Stimulated activated CD4-positive, alpha-beta T cell treated with anti-CD3 and anti-CD28 coated beads, Interleukin-4, amount 100 ng/mL, for 48 hours (primary cell): ENCODE measurements at places on chromosomes 3 and 15.

DNA sequence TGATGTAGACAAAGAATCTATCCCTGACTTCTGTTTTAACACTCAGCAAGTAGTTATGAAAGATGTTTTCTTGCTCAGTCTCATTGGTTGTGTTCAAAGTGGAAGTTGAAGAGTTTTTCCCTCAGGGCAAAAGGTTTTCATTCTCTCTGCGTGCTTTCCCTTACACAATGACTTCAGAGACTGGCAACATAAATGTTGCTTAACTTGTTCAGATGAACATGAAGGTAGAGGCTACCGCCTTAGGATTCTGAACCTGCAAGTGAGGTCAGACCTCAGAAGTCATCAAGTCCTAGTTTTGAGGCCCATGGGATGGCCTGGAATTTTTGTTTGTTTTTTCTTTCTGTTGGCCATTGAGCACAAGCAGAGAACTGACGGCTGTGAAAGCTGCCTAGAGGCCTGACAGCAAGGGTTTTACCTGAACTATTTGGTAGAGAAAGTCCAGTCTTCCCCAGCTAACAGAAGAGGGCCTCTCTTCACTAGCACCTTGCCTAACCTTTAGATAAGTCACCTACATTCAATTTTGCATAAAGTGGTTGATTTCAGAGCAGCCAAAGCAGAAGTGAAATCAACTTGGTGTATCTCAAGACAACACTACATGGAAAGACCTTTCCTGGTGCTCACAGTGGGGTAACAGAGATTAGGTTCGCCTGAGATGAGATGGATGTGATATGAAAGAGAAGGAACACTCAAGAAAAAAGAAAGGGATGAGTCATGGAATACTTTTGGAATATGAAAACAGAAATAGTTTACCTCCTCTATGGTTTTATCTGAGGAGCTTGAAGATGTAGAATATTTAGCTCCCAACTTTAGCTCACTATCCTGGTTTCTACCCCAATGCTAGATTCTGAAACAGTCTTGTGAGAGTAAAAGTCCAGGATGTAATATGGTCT lies 53.6 kb upstream of the AP4E1 start:
- DNase-seq = no peak

- no peak for DNase-seq
Measured at GRCh38 chr3:180657094-180657493, 22.2 kb downstream of the CCDC39 start.

DNA sequence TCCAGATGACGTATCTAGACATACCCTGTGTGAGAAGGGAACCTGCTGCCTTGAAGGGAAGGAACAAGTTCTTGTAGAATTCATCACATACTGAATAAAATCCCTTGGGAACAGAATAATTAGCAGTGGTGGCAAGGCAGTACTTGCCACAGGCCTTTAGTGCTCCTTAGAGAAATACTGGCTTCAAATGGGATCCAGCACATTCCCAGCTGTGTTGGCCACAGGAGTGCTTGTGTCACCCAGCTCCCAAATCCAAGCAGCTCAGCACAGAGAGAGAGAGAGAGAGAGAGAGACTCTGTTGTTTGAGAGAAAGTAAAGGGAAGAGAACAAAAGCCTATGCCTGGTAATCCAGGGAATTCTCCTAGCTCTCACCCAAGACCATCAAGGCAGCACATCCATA lies 969.0 kb upstream of the ALCAM start:
- DNase-seq = no peak

- peak; percentile 50 for DNase-seq
Measured at GRCh38 chr15:84878504-84878903, 6.0 kb upstream of the SLC28A1 start.

DNA sequence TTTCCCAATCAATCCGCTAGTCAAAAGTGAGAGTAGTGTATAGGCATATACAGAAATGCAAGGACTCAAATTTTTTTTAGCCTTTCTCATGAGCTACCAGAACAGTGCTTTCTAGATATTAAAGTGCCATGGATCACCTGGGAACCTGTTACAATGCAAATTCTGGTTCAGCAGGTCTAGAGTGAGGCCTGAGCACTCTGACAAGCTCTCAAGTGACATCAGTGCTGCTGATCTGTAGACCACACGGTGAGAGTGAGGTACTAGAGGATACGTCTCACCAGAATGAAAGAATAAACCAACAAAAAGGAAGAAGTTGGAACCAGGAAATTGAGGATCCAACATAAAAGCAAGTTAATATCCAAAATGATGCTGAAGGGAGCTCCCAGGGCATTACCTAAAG lies 16.0 kb upstream of the PLA2G4D start:
- no peak for DNase-seq

DNA sequence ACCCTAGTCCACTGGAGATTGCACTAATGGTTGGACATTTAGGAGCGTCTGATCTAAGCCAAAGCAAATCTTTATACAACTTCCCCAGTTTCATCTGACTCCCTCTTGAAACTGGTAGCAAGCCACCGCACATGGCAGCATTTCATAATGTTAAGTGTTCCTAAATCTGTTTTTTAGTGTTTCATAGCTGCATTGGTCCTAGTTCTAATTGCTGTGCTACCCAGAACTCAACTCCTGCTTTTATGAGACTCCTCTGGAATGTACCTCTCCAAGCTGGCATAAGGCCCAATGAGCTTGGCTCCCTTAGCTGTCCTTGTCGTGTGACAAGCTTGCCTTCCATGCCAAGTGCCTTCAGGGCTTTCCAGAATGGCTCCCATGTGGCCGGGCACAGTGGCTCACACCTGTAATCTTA lies 65.3 kb upstream of the FLNB start:
- DNase-seq = no peak

- no peak for DNase-seq
Measured at GRCh38 chr3:10520072-10520471, 14.7 kb upstream of the ATP2B2 start.

DNA sequence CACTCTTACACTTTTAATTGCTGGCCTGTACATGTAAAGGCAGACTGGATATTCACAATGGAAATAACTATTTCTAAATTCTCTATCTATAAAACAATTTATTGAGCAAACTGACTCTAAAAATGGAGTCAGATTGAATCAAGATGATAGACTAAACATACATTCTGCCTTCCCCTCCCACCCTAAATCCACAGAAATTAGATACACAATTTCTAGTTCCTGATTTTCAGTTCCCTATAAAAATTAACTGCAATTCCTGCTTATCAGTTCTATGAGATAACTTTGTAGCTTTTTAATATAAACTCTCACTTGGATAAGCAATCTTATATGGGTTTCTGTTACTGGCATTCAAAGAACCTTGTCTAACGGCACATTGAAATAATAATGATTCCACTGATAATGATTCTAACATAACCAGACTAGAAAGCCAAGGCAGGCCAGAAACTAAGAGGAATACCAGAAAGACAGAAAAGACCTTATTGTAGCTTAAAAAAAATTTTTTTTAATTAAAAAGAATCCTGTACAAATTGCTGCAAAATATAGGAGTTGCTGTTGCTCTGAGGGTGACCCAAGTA lies 33.1 kb downstream of the TBC1D5 start:
- DNase-seq = no peak

DNA sequence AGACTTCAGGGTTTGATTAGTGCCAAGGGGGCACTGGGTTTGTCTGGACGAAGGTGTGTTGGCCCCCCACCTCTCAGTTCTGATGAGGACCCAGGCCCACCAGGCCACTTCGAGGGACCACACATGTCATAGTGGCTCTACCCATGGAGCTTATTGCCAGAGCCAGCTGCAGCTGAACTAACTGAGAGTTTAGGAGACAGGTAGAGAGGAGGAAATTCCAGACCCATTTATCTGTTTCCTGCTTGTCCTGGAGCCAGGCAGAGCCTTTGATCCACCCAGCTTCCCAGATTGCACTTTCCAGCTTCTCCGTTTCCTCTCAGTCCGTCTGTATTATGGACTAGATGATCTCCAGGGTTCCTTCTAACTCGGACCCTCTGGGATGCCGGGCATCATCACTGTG lies 20.9 kb downstream of the SLC24A1 start:
- no peak for DNase-seq

GRCh38 chr3:11452885-11453847 lies 181.0 kb downstream of the ATG7 start:
- DNase-seq = no peak

DNA sequence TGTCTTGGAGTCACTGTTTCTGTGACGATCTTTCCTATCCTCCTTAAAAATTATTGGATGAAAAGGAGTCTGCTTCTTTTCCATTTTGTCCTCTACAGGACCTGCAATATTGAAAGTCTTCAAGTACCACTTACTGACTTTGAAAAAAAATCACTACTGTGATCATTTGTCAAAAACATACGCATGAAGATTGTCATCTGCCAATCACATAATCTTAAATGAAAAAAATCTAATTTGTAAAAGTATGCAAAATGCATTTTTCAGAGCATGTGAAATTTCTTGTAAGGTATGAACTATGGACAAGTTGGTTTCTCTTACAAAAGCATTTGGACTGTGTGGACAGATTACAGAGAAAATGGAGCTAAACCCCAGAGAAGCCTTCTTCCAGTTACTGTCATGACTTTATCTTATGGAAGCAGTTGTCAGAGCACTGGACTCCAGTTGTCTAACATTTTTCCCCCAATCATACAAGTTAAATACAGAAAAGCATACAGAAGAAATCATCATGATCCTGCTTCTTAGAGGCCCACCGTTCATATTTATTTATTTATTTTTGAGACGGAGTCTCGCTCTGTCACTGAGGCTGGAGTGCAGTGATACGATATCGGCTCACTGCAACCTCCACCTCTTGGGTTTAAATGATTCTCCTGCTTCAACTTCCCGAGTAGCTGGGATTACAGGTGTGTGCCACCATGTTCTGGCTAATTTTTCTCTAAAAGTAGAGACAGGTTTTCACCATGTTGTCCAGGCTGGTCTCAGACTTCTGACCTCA lies 3.4 kb upstream of the PXK start:
- DNase-seq = no peak

GRCh38 chr3:99895131-99895696 lies 77.6 kb downstream of the CMSS1 start:
- DNase-seq = no peak

GRCh38 chr15:101458158-101458900 lies 31.2 kb downstream of the PCSK6 start:
- no peak for DNase-seq

DNA sequence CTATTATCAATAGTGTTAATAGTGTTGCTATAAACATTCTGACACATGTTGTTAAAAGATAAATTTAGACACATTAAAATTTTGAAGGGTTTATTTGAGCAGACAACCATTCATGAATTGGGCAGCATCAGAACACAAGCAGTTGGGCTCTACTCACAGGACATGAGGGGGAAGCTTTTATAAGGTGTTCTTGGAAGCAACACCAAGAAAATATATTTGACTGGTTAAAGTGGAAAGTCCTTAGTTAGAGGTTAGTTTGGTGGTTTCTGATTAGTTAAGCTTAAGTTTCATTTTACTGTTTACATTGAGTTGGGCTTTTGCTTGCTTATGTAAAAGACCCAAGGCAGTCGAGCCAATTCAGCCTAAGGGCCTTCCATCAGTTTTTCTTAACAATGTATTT lies 220.7 kb downstream of the CD47 start:
- no peak for DNase-seq

DNA sequence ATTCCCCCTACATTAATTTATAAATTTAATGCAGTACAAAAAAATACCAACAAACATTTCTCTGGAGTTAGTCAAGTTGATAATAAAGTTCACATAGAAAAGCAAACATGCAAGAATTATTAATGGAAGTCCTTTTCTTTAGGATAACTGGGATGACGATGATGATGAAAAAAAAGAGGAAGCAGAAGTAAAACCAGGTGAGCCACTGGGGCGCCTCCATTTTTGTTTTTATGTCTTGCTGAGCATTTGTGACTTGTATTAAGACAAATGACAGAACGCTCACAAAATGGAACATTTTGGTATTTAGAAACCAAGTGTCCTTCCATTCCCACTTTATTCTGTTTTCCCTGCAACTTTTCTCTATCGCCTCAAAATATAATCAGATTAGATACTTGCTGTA lies 13.8 kb downstream of the EIF3J start:
- DNase-seq = no peak

DNA sequence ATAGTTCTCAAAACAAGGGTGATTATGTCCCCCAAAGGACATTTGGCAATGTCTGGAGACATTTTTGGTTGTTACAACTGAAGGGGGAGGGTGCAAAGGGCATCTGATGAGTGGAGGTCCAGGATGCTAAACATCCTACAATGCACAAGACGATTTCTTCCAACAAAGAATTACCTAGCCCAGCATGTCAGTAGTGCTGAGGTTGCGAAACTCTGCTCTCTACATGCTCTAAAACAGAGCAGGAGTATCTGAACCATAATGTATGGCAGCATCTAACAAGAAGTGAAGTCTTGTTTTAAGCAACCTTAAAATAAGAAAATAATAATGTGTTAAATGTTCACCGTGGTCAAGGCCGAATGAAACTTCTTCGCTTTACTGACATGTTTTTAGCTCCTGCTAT lies 7.0 kb downstream of the GYG1 start:
- no peak for DNase-seq

DNA sequence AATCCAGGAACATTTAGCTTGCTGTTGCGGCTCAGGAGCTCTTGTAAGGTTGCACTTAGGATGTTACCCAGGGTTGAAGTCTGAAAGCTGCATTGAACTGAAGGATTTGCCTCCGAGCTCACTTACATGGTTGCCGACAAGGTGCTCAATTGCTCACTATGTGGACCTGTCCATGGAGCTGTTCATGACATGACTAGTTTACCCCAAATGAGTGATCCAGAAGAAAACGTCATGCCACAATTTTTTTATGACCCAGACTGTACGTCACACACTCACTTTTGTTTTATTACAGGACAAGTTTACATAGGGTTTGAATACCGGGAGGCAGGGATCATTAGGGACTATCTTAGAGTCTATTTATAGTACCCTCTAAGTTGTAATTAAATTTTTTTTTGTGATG lies 21.0 kb upstream of the CLDN11 start:
- no peak for DNase-seq

DNA sequence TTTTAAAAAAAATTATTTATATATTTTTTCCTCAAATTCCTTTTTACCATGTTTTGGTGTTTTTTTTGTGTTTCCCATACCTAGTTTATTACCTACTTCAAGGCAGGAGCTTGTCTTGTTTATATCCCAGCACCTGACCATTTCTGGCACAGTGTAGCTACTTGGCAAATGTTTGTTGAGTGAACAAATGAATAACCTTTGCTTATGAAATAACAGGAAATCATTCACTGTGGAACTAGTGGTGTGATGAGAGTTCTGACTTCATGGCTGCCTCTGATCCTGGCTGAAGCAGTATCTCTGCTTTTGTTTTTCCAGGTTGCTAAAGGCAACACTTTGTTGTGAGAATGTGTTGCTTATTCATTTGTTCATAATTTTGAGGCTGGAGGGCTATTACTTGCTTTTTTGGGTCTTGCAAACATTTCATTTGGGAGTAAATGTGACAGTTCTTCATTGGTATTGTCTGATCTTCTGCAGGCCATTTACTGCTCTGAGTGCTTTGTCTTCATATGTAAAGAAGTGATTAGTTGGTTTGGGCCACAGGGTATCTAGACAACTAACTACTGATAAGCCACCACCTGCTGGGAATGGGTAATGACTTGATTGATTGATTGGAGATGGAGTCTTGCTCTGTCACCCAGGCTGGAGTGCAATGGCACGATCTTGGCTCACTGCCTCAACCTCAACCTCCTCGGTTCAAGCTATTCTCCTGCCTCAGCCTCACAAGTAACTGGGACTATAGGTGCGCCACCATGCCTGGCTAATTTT lies 5.7 kb downstream of the RAD54L2 start:
- no peak for DNase-seq
